ENCODE measurements at places on chromosomes 6 and 20. TPM values are rescaled to one million over a fixed set of nuclear protein-coding genes. Genes with fewer than 3 reads are reported as not detected.

Gene CLPSL2
- total RNA-seq = 3.1 TPM

Gene ALDH5A1
- 6.1 TPM for total RNA-seq

Gene IYD
- total RNA-seq = 0.75 TPM

GRCh38 chr20:62617711-62618483, 24.4 kb upstream of the SLCO4A1 start:
- peak; percentile 29 for DNase-seq

- no peak for DNase-seq
Measured at GRCh38 chr6:29826271-29826670, 1.4 kb upstream of the HLA-G start.

- DNase-seq = peak; percentile 74
Measured at GRCh38 chr20:4006640-4007039, 8.7 kb downstream of the RNF24 start.

DNA sequence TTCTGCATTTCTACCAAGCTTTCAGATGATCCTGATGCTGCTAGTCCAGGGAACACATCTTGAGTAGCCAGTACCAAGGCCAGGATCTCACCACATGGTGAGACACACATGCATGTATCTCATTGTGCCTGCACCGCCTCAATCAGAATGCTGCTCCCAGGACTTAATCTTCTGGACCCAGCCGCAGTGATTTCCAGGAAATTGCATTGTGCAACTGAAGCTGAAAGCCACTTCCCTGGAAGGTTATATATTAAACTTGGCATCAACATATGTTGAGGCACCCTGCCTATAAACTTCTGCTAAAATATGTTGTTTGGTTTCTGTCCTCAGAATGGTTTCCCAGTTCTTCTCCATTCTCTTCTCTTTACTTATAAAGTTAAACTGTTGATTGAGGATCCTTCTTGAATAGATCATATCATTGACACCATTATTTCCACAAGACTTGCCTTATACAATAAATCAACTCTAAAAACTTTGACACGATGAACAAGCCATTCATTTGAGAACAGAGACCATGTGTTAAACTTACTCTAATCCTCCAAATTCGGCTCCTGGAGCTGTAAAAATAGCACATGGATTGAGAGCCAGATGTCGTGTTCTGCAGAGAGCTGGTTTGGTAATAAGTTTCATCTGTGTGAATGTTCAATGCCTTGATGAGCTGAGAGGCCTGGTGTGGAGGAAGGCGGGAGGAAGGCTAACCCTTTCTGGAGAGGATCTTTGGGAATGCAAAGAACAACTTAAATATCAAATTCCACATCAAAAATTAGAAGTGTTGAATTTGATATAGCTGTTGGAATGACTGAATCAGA, 65.0 kb upstream of the PCSK2 start:
- no peak for DNase-seq

GRCh38 chr20:56630086-56630493, 984 bp downstream of the TFAP2C start:
- peak; percentile 69 for DNase-seq

All from pancreas (tissue), 10 donors.